Lower leg skin (tissue), 4 donors: ENCODE measurements at places on chromosomes 3 and 15. TPM values are rescaled to one million over a fixed set of nuclear protein-coding genes. Genes with fewer than 3 reads are reported as not detected.

GOLGA8G gene
- total RNA-seq = not detected

GPR171 gene
- total RNA-seq = 0.55 TPM

FSTL1 gene
- total RNA-seq = 151 TPM

RPN1 gene
- 172 TPM for total RNA-seq
